ENCODE measurements at places on chromosomes 16 and 17. TPM values are rescaled to one million over a fixed set of nuclear protein-coding genes. Genes with fewer than 3 reads are reported as not detected.

SECTM1 gene
- 4.6 TPM for total RNA-seq

ALOX15B gene
- total RNA-seq = not detected

DNA sequence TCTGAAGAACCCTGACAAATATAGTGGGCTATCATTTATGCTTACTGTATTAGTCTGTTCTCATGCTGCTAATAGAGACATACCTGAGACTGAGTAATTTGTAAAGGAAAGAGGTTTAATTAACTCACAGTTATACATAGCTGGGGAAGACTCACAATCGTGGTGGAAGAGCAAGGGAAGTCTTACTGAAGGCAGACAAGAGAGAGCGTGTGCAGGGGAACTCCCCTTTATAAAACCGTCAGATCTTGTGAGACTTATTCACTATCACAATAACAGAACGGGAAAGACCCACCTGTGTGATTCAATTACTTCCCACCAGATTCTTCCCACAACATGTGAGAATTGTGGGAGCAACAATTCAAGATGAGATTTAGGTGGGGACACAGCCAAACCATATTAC is 526.8 kb upstream of the GOT2 start:
- peaks cover 19% of the 10 kb centered on the region for H3K4me1 ChIP-seq
- DNase-seq = no peak
- H3K27ac ChIP-seq = no peak overlapping the region
- H3K36me3 ChIP-seq = no peaks in the 10 kb centered on the region
- H3K4me3 ChIP-seq = no peak overlapping the region

- H3K4me1 ChIP-seq = peaks cover 26% of the 10 kb centered on the region
- no peaks in the 10 kb centered on the region for H3K27me3 ChIP-seq
- H3K36me3 ChIP-seq = peaks cover 1% of the 10 kb centered on the region
- DNase-seq = no peak
Observed at GRCh38 chr16:47073223-47074155, 70.3 kb downstream of the NETO2 start.

DNA sequence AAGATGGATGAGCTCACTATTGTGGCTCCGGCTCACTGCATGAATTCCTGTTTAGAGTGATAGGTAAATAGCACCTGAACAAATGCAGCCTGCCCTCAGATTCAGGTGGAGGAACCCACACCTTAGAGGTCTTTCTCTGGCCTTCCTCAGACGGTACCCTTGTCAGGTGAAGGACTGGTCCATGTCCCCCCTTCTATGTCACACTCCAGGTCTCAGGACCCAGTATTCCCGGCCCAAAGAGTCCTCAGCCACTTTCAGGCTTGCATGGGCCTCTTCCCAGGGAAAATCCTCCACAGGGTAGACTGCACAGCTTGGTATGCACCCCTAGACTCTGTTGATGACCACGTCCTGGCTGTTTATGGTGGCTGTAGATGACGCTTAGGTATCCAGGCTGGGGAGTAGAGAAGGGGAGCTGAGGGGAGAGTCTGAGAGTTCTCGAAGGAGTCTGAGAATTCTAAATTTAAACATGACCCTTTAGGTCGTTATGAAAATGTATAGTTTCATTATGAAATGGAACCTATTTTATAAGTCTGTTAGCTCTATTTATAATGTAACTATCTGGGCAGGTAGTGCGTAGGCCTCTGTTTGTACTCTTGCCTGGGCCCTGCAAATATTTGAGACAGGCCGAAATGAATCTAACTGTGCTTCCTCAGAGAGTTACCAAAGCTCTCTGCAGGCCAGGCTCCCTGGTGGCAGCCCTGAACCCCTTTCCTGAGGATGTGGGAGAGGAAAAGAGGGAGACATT is 32.5 kb upstream of the CCR7 start:
- H3K4me3 ChIP-seq = peak overlapping the region; percentile 62
- peak overlapping the region; percentile 92 for H3K27ac ChIP-seq
- peaks cover 63% of the 10 kb centered on the region for H3K4me1 ChIP-seq
- no peaks in the 10 kb centered on the region for H3K27me3 ChIP-seq
- peaks cover 14% of the 10 kb centered on the region for H3K36me3 ChIP-seq

DNA sequence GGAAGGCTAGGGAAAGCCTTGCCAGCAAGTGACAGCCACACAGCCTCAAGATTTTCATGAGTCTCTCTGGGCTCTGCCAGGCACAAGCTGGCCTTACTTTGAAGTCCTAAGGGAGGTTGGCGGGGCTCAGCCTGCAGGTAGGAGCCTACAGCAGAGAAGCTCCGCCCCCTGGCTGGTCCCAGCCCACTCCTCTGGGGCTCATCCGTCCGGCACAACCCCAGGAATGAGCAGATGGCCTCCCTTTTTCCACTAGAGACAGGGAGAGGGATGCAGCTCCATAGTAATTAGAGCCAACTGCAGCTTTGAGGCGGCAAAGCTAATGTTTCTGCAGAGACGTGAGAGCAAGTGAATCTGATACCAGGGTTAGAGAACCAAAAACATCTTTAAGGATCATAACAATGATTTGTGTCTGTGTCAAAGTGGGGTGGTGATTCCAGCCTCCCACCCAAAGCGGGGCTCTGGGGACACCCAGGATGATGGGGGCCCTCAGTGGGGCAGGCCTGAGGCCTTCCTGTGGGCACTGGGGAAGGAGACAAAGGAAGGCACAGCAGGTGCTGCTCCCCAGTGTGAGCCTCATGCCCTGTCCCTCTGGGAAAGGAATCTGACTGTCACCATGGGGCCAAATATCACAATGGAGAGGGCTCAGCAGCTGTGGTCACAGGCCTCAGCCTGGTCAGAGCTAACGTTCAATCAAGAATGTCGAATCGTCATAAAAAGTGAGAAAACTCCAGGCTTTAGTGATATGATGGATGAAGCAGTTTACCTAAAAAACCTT is 61.5 kb downstream of the RBFOX3 start:
- H3K27ac ChIP-seq = no peak overlapping the region
- no peak overlapping the region for H3K4me3 ChIP-seq
- no peaks in the 10 kb centered on the region for H3K4me1 ChIP-seq
- H3K36me3 ChIP-seq = no peaks in the 10 kb centered on the region
- H3K27me3 ChIP-seq = no peaks in the 10 kb centered on the region
- DNase-seq = no peak

DNA sequence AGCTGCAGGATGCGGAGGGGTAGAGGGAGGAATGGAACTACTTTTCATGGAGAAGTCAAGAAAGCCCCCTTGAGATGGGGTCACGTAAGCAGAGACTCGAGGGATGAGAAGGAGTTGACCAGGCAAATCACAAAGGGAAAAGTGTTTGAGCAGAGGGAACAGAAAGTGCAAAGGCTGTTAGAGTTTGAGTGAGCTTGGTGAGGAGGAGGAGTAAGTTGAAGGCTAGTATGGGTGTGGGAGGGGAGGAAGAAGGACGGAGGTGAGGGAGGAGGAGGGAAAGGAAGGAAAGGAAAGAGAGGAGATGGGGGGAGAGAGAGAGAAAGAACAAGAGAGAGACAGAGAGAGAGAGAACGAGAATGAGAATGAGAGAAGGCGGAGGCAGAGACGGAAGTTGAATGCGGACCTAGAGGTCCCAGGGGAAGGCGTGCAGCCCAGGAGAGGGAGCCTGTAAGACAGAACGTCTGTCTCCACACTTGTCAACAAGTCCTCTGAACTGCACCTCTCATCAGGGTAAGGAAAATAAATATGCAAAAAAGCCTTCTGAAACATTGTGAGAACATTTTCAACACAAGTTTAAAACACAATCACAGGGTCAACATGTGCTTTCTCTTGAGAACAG is 279.8 kb upstream of the EEF2KMT start:
- no peak overlapping the region for H3K4me3 ChIP-seq
- H3K4me1 ChIP-seq = no peaks in the 10 kb centered on the region
- H3K36me3 ChIP-seq = no peaks in the 10 kb centered on the region
- H3K27me3 ChIP-seq = no peaks in the 10 kb centered on the region

Data from activated CD4-positive, alpha-beta T cell treated with anti-CD3 and anti-CD28 coated beads, Interleukin-2, amount 10 ng/mL, durations not matched to agents 24 days and 14 days (primary cell).